Body of pancreas (tissue), 4 donors: ENCODE measurements at places on chromosomes 5 and 9.

GRCh38 chr9:2560180-2560579 is 61.4 kb upstream of the VLDLR start:
- H3K27me3 ChIP-seq = no peaks in the 10 kb centered on the region
- no peak overlapping the region for H3K4me3 ChIP-seq
- H3K4me1 ChIP-seq = peaks cover 22% of the 10 kb centered on the region
- DNase-seq = peak; percentile 38
- H3K27ac ChIP-seq = peak overlapping the region; percentile 77

GRCh38 chr9:27600256-27600655 is 27.0 kb upstream of the C9orf72 start:
- H3K27ac ChIP-seq = no peak overlapping the region
- H3K4me1 ChIP-seq = no peaks in the 10 kb centered on the region
- no peaks in the 10 kb centered on the region for H3K27me3 ChIP-seq
- DNase-seq = no peak

DNA sequence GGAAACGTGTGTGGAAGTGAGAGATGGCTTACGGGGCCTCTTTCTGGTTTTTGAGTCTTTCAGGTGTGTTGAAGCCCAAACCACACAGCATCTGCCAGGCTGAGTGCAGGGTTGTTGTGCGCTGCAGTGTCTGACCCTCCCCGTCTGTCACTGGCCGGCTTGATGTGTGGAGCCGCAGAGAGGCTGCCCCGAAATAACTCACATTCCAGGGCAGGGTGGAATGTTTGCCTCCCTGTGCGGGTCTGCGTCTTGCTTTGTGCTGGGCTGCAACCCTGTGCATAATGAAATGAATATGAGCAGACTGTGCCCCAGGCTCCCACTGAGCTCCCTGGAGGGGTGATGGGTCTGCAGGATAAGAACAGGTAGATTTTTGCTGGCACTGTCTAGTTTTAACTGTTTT is 9.9 kb upstream of the PLEKHG4B start:
- no peaks in the 10 kb centered on the region for H3K36me3 ChIP-seq
- H3K27me3 ChIP-seq = no peaks in the 10 kb centered on the region
- DNase-seq = no peak

GRCh38 chr9:113808391-113809358 is 67.4 kb upstream of the ZNF618 start:
- H3K4me3 ChIP-seq = no peak overlapping the region
- no peaks in the 10 kb centered on the region for H3K36me3 ChIP-seq
